ENCODE measurements at places on chromosomes 12 and 14.

- DNase-seq: peak; percentile 3
Observed at GRCh38 chr12:30692470-30692869, 3.2 kb downstream of the IPO8 start.

GRCh38 chr12:39161465-39162085, 256.2 kb upstream of the CPNE8 start:
- DNase-seq: no peak

- DNase-seq: no peak
Observed at GRCh38 chr12:46839232-46839631, 13.4 kb upstream of the SLC38A4 start.

DNA sequence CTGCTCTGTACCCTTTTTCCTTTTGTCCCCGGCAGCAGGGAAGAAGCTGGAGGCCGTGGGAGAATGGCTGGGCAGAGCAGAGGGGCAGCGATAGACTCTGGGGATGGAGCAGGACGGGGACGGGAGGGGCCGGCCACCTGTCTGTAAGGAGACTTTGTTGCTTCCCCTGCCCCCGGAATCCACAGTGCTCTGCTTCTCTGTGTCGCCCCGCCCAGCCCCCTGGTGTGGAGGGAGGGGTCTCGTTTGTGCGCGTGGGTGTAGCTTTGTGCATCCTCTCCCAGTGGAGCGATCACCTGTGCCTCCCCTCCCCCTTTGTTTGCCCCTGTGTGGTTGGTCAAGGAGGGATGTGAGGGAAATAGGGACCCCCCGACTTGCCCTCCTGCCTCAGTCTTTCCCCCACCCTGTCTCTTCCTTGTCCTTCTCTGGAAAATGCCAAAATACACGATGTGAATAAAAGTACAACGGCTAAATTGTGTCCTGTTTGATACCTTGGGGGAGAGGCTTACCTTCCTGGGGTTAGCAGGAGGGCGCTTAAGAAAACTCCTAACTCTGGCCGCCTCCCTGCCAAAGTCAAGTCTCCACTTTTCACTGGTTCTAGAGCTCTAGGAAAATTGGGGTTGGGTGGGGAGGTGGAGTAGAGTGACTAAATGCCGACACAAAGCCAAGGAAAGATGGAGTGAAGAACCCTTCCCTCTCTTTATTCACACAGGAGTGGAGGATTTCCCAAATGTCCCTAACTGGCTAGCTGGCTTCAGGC, 990 bp upstream of the TPI1 start:
- no peak for DNase-seq

- DNase-seq: no peak
Observed at GRCh38 chr14:74347097-74347794, 1.0 kb upstream of the VRTN start.

- DNase-seq: peak; percentile 49
Observed at GRCh38 chr14:77088219-77088618, 9.8 kb upstream of the CIPC start.

DNA sequence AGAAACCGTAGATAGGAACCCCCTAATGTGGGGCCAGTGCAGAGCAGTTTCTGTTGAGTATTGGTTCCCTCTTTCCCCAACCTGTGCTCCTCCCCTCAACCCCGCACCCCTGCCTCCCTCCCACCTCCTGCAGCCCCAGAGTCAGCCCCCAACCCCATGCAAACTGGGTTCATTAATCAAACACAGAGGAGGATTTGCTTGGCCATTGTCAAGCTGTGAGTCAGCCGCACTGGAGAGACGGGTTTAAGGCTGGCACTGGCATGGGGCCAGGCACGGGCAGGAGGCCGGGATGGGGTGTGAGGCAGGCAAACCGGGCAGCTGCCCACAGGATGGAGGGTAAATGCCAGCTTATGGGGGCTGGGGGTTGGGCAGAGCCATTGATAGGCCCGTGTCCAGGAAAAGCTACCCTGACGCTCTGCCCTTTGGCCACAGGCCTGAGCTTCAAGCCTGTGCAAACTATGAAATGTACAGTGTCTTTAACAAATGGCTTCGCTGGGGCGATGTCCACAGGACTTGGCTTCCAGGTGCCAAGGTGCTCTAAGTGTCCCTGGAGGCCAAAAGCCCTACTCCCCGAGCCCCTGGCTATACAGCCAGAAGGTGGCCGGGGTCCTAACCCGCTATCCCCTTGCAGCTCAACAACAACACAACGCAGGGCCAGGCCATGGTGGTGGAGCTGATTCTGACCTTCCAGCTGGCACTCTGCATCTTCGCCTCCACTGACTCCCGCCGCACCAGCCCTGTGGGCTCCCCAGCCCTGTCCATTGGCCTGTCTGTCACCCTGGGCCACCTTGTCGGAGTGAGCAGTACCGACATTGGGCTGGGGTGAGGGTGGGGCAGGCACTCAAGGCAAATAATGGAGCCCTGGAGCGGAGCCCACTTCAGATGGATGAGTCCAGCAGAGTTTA, 1.4 kb downstream of the AQP5 start:
- DNase-seq: peak; percentile 87

DNA sequence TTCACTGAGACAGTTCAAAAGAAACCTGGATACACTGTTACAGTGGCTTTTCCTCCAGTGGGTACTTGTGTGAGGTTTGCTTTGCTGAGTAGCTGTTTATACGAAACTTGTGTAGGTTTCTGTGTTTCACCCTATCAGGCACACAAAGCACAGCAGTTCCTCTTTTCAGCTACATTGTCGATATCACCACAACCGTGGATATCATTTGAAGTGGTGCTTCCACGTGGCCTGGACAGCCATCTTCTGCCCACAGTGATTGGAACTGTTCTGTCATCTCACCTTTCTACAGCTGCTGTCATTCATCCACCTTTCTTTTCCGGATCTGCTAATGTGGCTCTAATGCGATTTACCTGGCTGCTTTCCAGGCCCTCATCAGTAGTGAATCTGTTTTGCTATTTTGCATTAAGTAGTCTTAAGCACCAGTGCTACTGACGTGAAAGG, 368.8 kb downstream of the SYT1 start:
- no peak for DNase-seq

DNA sequence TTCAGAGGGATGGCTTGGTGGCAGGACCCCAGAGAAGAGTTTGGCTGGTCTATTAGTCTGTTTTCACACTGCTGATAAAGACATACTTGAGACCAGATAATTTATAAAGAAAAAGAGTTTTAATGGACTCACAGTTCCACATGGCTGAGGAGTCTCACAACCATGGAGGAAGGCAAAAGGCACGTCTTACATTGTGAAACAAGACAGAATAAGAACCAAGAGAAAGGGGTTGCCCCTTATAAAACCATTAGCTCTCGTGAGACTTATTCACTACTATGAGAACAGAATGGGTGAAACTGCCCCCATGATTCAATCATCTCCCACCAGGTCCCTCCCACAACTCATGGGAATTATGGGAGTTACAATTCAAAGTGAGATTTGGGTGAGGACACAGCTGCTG, 78.5 kb upstream of the SSTR1 start:
- no peak for DNase-seq

GRCh38 chr14:96905825-96906224, 108.6 kb downstream of the VRK1 start:
- no peak for DNase-seq

DNA sequence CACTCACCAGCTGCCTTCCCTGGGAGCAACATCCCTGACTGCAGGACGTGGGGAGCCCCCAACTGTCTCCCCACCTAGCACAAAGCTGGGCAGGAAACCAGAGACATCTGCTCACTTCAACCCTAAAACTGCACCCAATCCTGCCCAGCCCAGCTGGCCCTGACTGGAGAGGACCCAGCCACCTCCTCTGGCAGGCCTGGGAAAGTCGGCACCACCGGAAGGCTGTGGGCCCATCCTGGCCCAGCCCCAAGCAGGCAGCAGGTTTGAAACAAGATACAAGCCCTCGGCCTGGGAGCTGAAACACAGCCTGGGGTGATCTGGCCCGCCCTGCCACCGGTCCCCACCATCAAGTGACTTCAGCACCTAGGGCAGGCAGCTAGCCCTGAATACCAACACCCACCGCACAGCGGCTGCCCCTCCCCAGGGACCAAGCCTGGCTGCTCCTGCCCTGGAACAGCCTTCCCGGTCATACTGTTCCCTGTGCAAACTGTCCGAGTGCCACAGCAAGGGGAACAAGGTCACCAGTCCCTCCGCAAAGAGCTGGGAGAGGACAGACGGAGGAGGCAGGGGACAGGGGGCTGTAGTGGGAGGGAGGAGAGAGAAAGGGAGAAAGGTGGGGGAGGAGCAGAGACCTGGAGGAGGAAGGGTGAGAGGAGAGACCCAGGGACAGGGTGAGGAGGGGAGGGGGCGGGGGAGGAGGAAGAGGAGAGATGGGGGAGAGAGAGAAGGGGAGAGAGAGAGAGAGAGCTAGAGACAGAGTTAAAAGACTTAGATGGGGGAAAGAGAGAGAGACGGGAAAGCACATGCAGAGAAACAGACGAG, 115.7 kb downstream of the RFLNA start:
- DNase-seq: no peak

DNA sequence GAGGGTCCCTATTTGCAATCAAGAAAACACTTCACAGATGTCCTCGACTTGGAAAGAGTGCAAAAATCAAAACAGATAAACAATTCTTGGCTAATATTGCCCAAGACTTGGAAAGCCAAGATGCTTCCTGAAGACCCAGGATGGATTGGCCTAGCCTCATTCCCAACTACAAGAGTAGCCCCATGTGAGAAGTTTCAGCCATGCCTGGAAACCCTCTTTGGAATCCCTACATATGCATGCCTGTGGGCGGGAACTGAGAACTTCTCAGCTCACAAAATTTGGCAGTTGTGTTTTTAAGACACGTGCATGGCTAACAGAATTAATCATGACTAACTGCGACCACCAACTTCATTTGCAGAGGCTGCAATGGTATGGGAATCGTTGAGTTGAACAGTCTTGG, 283.2 kb upstream of the TBX3 start:
- no peak for DNase-seq

DNA sequence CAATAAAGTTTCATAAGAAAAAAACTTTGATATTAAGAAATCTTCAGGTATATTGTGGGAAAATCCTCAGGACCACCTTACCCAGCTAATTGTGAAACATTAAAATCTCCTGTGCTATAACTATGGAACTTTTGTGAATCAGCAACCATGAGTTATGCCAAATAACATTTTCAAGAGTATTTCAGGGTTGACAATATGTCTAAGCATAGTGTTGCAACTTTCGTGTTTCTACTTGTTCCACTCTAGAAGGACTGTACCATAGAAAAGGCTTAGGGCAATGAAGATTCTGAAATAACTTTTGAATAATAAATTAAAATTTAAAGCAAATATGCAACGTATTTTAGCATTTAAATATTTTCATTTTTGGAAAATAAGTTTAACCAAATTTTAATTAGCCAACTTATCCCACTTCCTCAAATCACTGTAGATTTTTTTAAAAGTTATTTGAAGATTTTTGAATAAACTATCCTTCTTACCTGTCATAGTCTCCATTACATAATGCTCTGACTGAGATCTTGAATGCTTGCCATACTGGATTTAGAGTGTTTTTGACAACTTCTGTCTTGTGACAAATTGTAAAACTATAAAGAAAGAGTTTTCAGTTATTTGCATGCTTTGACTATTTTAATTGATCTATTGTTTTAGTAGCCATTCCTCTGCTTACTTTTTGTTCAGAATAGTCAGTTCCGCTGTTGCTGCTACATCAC, 143.6 kb downstream of the CPNE8 start:
- no peak for DNase-seq

DNA sequence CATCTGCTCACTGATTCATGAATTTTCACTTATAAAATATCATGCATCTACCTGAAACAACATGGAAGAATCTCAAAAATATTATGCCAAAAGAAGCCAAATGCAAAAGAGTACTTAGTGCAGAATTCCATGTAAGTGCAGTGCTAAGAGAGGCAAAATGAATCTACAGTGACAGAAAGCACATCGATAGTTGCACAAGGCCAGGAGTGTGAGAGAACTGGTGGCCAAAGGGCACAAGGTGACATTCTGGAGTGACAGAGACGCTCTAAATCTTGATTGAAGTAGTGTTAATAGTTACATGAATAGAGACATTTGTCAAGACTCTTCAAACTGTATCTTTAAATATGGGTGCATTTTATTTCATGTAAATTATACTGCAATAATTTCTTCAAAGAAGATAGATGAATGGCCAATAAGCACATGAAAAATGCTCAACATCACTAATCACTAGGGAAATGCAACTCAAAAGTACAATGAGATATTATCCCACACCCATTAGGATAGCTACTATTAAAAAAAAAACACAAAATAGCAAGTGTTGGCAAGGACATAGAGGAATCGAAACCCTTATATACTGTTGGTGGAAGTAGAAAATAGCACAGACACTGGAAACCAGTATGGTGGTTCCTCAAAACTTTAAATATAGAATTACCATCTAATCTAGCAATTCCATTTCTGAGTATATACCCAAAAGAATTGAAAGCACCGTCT, 71.7 kb upstream of the KICS2 start:
- DNase-seq: no peak

GRCh38 chr12:98973395-98973794, 328.3 kb downstream of the APAF1 start:
- DNase-seq: peak; percentile 73

DNA sequence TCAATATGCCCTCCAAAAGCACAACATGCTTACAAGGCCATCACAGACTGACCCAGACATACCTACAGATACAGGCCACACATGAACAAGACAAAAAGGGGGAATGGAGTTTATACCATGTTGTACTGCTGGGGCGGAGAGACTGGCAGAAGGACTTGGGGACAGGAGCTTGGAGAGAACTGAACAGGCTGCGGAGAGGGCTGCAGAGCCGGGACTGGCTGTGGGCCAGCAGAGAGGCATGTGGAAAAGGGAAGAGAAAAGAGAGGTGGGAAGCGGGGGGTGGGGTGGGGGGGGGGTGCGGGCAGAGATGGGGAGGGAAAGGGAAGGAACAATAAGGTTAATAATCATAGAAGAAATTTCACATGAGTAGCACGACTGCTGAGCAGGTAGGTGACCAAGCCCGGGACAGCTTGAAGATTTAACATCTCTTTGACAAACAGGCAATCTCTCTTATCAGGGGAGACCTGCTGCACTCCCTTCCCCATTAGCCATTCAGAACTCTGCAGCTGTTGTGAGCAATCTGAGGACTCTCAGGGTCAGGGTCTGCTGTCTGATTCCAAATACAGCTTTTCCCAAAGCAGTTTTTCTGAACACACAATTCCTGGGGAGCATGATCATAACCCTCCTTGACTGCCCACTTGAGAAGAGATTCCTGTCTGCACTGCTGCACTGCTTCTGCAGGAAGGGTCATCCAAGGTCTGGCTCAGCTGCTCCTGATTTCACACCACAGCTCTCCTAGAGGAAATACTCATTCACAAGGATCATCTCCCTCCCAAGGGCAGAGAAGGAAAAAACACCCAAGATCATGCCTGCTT, 21.6 kb upstream of the STAC3 start:
- DNase-seq: peak; percentile 64

Data from kidney tubule cell (primary cell).